ENCODE measurements at places on chromosomes 6 and 20. TPM values are rescaled to one million over a fixed set of nuclear protein-coding genes. Genes with fewer than 3 reads are reported as not detected.

DNA sequence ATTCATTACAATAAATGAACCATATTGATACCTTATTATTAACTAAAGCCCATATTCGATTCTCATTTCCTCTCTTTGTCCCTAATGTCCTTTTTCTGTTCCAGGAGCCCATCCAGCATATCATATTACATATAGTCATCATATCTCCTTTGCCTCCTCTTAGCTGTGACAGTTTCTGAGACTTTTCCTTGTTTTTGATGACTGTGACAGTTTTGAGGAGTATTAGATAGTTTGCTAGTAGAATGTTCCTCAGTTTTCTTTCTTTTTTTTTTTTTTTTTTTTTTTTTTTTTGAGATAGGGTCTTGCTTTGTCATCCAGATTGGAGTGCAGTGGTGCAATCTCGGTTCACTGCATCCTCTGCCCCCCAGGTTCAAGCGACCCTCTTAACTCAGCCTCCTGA, 61.6 kb downstream of the TIAM2 start:
- DNase-seq, result no peak

MYT1 gene
- 0.31 TPM for total RNA-seq

GRCh38 chr6:108667993-108668392, 107.3 kb downstream of the FOXO3 start:
- DNase-seq, result no peak

FNDC1 gene
- 0.23 TPM for total RNA-seq

DNA sequence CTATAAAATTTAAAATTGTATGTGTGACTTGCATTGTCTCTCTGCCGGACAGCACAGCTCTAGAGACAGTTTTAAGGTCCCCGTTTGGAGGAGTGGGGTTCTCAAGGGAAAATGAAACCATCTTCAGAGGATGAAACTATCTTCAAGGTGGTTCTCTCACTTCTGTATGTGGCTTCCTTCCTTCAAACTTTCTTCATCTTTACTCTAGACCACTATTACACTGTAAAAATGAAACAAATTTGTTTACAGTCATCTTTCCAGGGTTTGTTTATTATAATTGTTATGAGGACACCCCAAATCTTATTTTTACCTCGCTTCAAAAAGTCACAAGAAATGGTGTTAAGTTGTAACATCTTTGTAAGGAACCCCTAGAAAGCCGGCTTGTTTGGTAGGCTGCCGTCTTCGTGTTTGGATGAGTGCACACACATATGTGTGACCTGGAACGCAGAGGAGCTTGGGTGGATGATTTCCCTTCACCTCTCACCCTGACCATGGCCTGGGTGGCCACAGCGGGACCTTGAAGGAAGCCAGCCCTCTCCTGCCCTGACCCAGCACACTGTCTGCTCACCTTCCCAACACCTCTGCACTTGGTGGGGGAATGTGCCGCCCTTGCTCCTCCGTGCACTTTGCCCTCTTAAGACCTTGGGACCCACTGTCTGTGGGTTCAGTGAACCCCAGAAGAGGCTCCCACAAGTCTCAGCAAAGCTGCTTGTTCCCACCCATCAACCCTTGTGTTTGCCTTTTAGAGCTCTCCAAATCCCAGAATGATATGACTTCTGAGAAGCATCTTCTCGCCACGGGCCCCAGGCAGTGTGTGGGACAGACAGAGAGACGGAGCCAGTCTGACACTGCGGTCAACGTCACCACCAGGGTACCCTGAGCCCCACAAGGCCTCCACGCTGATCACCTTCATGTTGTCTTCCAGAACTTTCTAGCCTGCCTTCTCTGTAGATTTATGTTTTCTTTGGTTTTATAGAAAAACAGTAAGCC, 67.8 kb downstream of the SYTL3 start:
- DNase-seq, result no peak

OPRL1 gene
- total RNA-seq, result 0.91 TPM

DNA sequence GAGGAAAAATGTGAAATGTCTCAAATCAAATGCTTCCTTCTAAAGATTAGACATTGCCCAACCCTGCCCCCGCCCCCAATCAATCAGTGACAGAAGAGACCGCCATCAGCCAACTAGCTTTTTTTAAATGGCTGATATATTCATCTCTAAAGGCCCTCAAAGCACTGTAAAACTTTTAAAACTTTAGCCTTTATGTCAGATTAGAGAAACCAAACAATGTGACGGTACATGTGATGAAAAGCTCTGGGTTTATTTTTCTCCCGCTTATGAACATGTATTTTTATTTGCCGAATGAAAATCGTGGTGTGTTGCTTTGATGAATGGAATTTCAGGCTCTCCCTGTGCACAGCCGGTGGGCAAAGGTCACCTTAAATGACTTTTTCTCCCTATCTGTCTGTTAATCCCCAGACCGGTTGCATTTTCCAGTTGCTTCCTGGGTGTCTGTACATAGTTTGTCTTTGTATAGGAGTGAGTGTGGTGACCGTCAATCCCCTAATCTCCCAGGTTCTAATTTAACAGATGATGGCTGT, 38.5 kb downstream of the TBC1D7 start:
- no peak for DNase-seq

- DNase-seq, result no peak
Observed at GRCh38 chr6:138520463-138520862, 21.2 kb upstream of the NHSL1 start.

HSPA1L gene
- 2.8 TPM for total RNA-seq

Measured in right cardiac atrium (tissue), 5 donors.